Stimulated activated CD4-positive, alpha-beta T cell treated with anti-CD3 and anti-CD28 coated beads, Interleukin-4, amount 100 ng/mL, for 24 hours (primary cell): ENCODE measurements at places on chromosomes 13 and 19.
A peak's percentile ranks its signal among the peaks of the same experiment; 100 is the strongest.

DNA sequence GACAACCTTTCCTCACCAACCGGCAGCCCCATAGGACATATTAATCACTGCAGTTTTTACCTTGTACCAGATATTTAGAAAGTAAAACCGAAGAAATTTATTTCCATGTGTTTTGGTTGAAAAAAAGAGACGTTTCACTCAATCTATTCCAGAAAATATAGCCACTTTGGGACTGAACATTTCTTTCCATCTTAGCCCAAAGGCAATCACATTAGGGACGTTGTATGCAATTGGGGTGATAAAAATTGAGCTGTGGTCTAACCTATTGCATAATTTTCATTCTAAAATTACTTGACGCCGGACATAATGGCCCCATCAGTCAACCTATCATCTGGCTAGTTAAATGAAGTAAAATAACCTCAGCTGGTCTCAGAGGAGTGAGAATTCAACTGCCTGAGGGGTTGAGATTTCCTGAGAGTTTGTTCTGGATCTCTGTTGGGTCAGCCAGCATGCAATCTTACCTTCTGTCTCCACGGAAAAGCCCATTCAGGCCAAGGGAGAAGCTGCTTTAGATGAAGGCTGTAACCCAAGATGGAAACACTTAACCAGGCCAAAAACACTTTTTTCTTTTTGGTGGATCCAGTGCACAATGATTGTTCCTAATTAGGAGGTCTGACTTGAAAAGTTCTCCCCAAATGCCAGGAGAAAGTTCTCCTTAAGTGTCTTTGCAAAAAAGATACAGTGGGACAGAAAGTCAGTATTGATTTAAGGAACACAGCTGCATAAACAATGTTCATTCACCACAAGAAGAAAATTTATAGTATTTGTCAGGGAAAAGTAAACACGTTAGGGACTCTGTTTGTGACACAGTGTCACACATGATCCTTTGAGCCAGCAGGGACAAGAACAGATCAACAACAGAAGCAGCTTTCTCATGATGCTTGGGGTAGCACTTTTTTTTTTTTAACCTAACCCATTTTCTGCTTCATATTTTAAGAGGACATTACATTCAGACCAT, 34.1 kb downstream of the DLEU7 start:
- DNase-seq, result no peak

DNA sequence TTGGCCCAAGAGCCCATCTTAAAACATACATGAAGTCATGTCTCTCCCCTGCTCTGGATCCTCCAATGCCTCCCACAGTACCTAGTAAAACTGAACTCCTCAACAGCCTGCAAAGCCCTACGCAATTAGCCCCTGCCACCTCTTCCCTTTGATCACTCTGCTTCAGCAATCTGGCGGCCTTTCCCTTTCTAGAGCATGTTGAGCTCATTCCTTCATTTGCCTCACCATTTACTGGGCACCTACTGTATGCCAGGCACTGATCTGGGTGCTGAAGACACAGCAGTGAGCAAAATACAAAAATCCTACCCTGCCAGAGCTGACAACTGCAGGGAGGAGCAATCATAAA, 2.9 kb downstream of the KEAP1 start:
- DNase-seq, result no peak

DNA sequence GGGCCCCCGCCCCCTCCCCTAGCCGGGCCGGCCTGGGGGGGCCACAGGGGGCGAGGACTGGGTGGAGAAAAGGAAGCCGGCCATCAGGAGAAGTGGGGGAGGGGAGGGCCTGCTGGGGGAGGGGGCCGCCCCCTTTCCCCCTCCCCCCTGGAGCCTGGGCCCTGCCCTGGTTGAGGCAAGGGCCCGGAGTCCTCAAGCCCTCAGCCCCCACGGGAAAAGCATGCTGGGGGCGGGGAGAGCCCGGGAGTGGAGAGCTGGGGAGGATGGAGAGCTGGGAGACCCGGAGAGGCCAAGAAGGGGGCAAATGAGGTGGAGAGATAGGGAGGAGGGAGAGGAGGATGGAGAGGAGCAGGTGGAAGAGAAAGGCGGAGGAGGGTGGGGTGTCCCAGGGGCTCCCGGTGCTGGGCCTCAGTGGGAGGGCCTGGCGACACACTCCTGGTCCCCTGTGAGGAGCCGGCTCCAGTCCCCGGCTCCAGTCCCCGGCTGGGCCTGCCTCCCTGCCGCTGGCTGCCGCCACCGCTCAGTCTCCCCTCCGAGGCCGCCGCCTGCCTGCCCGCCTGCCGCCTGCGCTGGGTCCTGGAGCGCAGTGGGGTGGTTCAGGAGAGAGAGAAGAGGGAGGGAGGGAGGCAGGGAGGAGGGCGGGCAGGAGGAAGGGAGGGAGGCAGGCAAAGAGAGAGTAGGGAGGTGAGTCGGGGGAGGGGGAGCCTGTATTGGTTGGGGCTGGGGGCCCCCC, at the start of gene GRIK5:
GRIK5 (minus strand) TSS at position 588 of the 733 bp plus-strand sequence. CDS start 4,436 bp downstream, outside the sequence.
- DNase-seq, result no peak

GRCh38 chr13:100089465-100090032, 656 bp downstream of the PCCA start:
- peak; percentile 4 for DNase-seq

GRCh38 chr19:56141417-56141993, 418 bp downstream of the ZNF444 start:
- DNase-seq, result peak; percentile 17

DNA sequence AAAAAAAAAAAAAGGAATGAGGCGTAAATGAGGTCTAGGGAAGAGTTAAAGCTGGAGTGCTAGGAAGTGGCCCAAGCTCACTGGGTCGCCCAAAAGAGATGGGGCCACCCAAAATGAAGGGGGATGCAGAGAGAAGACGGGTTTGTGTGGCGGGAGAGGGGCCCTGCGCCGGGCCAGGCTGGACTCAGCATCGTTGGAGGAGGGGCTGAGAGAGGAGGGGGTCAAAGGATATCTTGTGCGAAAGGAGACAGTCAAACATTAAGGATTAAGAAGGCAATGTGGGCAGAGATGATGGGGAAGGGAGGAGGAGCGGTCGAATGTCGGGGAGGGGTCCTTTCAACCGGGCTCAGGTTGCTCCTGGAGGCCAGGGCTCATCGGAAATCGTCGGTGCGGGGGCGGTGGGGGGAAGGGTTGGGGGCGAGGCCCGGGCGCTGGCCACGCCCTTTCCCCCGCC, 825 bp upstream of the CARM1 start:
- no peak for DNase-seq

GRCh38 chr13:27659145-27659865, 37.6 kb downstream of the POLR1D start:
- no peak for DNase-seq

DNA sequence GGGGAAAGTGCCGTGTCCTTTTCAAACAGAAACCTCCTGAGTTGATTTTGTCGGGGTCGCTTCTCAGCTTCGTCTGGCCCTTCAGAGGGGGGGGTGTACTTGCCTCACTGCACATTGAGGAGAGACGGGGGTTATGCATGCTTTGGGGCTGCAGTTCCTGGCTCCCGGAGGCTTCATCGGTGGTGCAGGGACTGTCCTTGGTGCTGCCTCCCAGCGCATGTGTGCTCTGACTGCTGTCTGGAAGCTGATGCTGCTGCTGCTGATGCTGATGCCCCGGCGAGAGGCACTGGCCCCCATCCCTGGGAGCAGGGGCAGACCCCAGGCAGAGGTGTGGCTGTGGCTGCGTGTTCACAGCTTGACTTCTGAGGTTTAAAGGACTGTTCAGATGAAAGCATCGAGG, 91.0 kb downstream of the ARHGEF7 start:
- DNase-seq, result no peak

- DNase-seq, result peak; percentile 89
Observed at GRCh38 chr19:17996826-17997316, 11.1 kb upstream of the ARRDC2 start.

- peak; percentile 9 for DNase-seq
Observed at GRCh38 chr19:42023121-42023942, 29.3 kb upstream of the ATP1A3 start.

GRCh38 chr13:99033814-99034213, 56.0 kb upstream of the DOCK9 start:
- DNase-seq, result no peak

- no peak for DNase-seq
Observed at GRCh38 chr19:33401683-33402420, 28.3 kb downstream of the CEBPG start.

GRCh38 chr19:13717194-13717643, 47.1 kb upstream of the MRI1 start:
- no peak for DNase-seq

DNA sequence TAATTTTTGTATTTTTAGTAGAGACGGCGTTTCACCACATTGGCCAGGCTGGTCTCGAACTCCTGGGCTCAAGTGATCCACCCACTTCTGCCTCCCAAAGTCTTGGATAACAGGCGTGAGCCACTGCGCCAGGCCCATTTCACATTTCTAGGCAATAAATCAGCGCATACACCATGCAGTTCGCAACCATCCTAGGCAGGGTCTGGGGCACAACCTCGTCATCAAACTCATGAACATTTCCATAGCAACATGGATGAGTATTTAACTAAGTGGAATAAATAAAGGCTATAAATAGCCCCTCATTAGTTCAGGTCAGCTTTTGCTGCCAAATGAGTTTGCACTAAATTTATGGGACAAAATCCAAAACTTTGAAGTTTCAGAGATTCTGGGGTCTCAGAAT, 8.2 kb downstream of the MEIS3 start:
- no peak for DNase-seq

GRCh38 chr13:85819513-85819912, 20.3 kb upstream of the SLITRK6 start:
- no peak for DNase-seq

DNA sequence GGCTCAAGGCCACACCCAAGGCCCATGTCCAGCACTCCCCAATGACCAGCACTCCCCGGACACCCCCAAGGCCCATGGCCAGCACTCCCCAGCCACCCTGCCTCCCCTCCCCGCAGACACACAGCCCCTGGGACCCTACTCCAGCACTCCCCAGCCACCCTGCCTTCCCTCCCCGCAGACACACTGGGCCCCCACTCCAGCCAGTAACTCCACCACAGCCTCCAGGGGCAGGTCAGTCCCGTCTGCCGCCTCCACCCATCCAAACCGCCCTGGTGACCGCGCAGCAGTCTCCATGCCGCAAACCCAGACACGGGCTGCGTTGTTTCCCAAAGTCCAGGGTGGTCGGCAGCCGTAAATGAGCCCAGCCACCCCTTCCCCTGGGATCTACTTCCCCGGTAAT, 70.7 kb downstream of the SPACA7 start:
- DNase-seq, result no peak

DNA sequence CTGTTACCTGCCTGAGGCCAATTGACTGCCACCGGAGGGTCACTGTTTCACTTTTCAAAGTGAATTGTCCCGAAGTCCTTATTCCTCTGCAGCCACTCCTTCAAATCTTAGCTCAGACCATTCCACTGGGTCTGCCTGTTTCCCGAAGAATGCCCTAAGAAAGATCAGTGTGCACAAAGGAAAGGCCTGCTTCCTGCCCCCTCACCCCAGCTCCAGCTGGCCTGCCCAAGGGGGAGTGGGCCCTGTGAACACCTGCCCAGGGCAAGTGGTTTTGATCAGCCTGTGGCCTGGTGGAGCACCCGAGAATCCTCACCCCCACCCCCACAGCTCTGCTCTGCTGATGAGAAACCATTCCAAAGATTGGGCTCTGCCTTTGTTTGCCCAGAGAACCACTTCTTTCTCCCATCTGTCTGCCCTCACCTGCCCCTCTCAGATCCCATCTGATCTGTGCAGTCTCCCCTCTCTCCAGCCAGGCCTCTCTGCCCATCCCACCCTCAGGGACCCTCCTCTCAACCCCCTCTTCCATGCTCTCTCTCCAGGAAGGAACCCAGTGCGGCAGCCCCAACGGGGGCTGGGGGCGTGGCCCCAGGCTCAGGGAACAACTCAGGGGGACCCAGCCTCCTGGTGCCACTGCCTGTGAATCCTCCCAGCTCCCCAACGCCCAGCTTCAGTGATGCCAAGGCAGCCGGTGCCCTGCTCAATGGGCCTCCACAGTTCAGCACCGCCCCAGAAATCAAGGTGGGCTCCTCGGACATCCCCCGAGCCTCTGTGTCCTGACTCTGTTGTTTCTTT, 10.3 kb downstream of the LENG1 start:
- no peak for DNase-seq

DNA sequence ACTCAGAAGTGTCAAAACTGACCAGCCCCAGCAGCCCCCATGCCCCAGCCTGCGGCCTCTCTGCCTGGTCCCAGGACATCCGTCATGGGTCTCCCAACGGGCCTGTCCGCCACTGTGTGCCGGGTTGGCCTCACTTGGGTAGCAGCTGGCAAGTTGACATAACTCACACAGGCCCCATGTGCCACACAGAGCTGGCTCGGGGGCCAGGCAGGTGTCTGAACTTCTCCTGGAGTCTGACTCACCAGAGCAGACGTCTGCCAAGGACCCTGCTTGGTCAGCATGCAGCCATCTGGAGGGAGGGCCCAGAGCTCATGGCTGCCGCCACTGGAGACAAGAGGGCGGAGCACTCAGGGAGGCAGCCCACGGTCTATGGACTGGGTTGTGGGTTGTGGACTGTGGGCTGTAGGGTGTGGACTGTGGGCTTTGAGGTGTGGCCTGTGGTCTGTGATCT, 32.0 kb upstream of the TMEM255B start:
- DNase-seq, result no peak

- no peak for DNase-seq
Observed at GRCh38 chr13:29654843-29655547, 59.5 kb upstream of the SLC7A1 start.

- DNase-seq, result no peak
Observed at GRCh38 chr19:16688084-16688483, 27.1 kb downstream of the TMEM38A start.

DNA sequence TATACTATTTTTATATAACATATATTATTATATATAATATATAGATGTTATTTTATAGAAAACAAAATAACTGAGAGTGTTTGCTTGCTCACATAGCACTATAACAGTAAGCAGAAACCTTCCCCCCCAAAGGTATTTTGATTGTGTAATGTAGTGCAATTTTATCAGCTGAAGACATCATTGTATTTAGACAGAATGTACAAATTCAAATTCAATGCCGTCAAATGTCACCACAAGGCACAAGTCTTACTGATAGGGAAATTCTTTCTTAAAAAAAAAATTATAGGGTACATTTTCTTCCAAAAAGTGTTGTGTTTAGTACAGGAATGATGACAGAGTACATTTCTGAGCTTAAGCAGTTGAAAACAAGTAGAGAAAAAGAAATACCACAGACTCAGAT, 1147.1 kb upstream of the SPRY2 start:
- DNase-seq, result no peak

- peak; percentile 86 for DNase-seq
Observed at GRCh38 chr19:45779231-45780145, 2.8 kb downstream of the DMPK start.

GRCh38 chr19:6099599-6099998, 10.7 kb downstream of the RFX2 start:
- no peak for DNase-seq

DNA sequence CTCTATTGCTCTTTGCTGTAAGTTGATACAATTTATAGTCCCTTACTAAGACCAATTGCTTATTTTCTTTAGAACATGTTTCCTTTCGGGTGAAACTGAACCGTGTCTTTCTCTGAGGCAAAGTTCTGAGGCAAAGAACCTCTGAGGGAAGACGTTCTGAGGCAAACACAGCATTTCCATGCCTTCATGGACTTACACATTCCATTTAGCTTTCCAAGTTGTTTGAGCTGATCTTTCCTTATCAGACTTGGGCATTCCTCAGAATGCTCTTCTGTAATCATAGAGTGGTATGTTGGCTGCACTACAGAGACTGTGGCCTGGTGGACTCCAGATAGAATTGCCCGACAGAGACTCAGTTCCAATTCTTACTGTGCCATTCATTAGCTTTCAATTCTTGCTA, 579.1 kb downstream of the KCTD12 start:
- no peak for DNase-seq
